Skin of body (tissue), 3 donors: ENCODE measurements at places on chromosomes 1 and 21.

GRCh38 chr1:208019257-208019656, 108.3 kb upstream of the CD34 start:
- no peak for DNase-seq

GRCh38 chr1:201014816-201015200, 8.7 kb downstream of the KIF21B start:
- DNase-seq, result no peak

DNA sequence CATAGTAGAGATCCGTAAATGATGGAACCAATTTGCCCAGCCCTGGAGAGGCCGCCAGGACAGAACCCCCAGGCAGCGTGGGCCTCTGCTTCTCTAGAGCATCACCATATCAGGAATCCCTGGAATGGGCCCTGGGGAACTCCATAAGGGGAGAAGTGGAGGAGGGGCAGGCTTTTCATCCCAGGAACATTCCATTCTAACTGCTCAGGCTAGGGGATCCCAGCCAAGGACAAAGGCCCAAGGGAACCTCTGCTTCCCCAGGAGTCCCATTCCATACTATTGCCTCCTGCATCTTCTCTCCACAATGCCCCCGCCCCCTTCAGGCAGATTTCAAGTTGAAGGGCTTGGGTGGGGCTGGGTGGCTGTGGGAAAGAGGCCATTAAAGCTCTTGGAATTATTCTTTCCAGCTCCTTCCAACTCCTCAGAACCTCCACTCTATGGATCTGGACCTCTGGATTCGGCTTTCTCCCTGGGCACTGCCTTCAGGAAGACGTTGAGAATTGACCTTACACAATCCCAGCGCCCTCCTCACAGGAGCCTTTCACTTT, 6.0 kb downstream of the TRNP1 start:
- DNase-seq, result peak; percentile 63

- no peak for DNase-seq
Observed at GRCh38 chr1:6464514-6464836, 1.5 kb downstream of the TNFRSF25 start.

- no peak for DNase-seq
Observed at GRCh38 chr21:33028287-33028670, 2.5 kb downstream of the OLIG2 start.

- no peak for DNase-seq
Observed at GRCh38 chr1:97898948-97899347, 21.9 kb downstream of the DPYD start.

DNA sequence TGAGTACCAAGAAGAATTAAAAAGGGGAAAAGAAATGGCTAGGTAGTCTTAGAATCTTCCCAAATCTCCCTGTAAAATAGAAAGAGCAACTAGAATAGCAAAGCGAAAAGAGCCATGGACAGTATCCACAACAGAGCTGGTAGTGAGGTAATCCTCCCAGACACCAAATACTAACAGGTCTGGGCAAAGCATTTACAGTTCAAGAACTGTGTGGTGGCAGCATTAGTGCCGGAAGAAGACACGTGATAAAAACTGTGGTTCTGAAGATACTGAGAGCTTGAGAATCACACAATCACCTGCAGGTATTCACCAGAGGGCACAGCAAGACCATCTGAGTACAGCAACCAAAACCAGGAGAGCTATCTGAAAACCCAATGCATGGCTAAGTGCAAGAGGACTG, 31.8 kb upstream of the OLIG2 start:
- no peak for DNase-seq

DNA sequence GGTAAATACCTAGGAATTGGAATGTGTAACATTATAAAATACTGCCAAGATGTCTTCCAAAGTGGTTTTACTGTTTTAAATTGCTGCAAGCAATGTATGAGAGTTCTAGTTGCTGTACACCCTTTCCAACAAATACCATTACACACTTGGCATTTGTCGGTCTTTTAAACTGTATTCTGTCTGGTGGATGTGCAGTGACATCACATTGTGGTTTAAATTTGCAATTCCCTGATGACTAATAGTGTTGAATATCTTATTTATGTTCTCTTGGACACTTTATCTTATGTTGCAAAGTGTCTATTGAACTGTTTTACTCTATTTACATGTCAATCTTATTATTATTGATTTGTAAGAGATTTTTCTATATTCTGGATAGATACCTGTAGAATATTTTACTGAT, 561.2 kb upstream of the B3GALT2 start:
- DNase-seq, result no peak

GRCh38 chr21:42160765-42161164, 58.2 kb upstream of the ABCG1 start:
- no peak for DNase-seq

- no peak for DNase-seq
Observed at GRCh38 chr1:96364576-96364975, 357.0 kb upstream of the PTBP2 start.

- DNase-seq, result peak; percentile 56
Observed at GRCh38 chr1:2314273-2314802, 77.0 kb downstream of the MORN1 start.

- no peak for DNase-seq
Observed at GRCh38 chr1:110593902-110594301, 12.3 kb downstream of the KCNA2 start.

DNA sequence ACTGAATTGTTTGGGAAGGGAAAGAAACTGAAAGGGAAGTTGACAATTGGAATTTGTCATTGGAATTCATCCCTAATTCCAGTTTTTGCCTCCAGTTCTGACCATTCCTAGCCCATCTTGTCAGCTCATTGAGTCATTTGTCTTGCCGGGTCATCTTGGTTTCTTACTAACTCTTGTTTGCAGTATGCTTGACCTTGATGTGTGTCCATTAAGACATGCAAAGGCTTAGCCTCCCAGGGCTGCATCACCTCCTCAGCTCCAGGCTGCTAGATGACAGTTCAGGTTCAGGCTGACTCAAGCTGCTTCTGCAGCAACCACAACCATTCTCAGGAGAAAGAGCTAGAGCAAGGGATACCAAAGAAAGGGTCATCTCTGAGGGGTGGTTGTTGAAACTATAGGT, 151.3 kb upstream of the PTGFR start:
- DNase-seq, result no peak

DNA sequence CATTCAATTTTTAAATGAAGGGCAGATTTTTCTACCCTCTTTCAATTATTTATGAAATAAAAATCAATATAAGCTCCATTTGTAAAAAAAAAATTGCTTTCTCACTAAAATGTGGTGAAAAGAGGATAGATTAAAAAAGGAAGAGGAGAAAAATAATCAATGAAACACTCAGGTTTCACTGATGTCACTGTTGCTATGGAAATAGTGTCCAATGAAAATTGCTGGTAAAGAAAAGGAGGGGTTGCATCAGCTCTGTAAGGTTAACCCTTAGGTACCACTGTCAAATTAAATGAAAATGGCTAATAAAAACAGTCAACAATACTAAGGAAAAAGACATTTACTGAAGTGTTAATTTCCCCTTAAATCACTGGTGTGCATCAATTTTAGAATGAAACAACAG, 91.6 kb upstream of the TTC39A start:
- peak; percentile 86 for DNase-seq

DNA sequence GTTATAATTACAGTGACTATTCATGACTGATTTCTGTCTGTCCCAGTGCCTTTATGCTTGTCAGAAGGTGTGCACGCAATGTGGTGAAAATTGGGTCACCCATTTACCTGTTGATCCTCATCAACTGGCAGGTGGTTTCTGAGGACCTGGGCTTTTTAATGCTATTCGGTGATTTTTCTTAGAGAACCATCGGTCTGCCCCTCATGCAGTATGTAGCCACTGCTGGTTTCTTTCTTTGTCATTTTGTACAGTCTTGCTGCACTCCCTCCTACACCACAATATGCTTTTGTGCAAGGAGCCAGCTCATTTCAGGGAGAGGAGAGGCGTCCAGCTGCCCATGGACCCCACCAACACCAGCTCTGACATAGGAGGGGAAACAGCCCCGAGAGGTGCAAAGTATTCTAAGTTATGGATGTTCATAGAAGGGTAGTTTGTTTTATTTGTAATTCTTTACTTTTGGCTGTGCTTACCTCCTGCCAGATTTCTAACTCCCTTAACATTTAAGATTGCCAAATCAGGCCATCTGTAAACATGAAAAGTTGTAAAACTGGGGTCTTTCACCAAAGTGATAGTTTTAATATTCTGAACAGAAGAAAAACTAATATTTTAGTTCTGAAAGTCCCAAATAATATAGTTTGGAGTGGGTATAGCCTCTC, 325.3 kb downstream of the PTBP2 start:
- peak; percentile 28 for DNase-seq

GRCh38 chr21:25487046-25487594, 120.2 kb downstream of the MRPL39 start:
- peak; percentile 49 for DNase-seq

- no peak for DNase-seq
Observed at GRCh38 chr1:186965847-186966246, 137.1 kb downstream of the PLA2G4A start.

- no peak for DNase-seq
Observed at GRCh38 chr1:111654839-111655238, 35.2 kb downstream of the RAP1A start.

GRCh38 chr1:210412240-210412639, 83.5 kb downstream of the HHAT start:
- DNase-seq, result no peak

DNA sequence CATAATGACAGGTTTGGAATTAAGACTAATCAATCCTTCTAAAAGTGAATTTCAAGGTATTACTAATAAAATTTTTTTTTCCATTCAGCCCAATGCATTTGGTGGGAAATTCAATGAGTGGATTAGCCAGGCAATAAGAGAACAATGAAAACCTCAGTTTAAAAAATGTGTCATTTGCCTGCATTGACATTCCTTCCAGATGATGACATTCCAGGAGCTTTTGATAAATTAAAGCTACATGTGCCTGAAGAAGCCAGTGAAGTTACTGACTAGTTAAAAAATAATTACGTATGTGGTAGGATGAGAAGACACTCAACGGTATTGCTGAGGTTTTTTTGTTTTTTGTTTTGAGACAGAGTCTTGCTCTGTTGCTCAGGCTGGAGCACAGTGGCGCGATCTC, 37.9 kb upstream of the RC3H1 start:
- DNase-seq, result no peak

GRCh38 chr1:92786111-92786901, 1.4 kb upstream of the EVI5 start:
- no peak for DNase-seq

- no peak for DNase-seq
Observed at GRCh38 chr1:216005916-216006315, 417.3 kb downstream of the USH2A start.

DNA sequence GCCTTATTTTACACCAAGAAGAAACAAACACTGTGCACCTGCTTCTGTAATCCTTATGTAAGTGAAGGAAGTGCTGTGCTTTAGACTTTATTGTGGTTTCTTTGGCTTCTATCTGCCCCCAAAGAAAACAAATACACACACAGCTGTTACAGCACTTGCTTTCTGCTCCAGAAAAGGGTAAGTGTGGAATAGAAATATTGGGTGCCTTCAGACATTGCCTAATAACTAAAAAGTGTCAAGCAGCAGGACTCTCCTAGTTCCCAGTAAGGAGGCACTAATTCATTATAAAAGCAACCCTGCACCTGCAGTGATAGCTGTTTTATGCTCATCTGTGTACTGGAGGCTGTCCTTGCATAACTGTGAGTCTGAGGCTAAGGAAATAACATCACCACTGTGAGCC, 23.4 kb upstream of the PRRX1 start:
- no peak for DNase-seq

DNA sequence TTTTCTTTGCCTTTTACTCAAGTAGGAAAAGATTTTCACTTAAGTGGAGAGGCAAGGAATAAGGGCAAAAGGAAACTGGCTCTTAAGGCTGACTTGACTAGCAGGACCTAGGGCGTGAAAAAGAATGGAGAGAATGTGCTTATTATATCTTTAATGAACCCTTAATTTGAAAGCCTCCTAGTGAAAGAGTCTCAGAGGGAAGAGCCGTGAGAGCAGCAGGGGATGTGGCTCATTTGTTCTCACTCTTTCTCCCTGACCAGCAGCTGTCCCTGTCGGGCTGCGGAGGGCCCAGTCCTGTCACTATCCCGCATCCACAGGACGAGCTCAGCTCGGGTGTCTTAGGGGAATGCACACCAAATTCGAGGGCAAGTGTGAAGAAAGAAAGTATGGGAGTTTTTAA, 180.1 kb downstream of the EDEM3 start:
- no peak for DNase-seq

DNA sequence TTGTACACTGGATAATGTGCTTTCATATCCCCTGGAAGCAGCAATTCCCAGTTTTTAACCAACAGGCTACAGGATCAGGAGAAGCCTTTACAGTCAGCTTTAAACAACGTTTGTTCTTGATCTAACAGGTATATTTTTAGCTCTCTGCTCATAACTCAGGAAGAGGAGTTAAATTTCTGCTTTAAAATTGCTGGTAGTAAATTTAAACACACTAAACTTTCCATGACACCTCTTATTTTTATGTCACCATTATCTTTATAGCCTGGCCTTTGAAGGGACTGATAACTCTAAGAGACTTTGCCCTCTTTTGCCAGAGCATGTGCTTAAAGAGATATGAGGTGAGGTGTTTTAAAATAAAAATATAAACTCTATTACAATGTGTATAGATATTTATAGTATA, 119.6 kb upstream of the BRINP3 start:
- no peak for DNase-seq

DNA sequence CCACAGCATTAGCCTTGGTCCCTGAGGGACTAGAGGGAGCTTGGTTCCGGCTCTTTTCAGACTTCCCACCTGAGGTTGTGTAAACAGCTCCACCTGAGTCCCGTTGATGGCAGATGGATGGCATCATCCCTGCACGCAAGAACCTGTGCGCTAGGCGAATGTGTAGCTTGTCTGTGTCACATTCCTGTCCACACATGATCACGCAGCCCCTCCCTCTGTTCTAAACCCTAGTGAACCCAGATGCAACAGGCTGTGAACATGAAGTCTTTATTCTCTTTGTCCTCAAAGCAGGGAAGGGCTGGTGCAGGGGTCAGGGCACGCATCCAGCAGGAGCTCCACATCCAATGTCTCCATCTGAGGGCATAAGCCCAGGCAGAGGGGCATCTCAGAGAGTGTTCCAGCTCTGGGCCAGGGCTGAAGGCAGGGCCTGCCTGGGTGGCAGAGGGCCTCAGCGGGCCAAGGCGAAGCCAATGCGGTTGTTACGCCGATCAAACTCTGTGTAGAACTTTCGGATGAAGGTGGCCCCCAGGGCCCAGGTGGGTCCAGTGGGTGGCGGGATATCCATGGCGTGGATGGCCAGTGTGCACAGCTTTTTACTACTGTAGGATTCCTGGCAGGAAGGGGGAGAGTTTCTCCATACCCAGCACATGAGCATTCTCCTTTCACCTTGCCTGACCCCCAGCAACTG, 2.9 kb upstream of the ETNK2 start:
- DNase-seq, result peak; percentile 6

- DNase-seq, result peak; percentile 45
Observed at GRCh38 chr1:209823143-209824041, 4.4 kb upstream of the UTP25 start.

GRCh38 chr1:18682375-18682774, 51.7 kb downstream of the PAX7 start:
- DNase-seq, result no peak

DNA sequence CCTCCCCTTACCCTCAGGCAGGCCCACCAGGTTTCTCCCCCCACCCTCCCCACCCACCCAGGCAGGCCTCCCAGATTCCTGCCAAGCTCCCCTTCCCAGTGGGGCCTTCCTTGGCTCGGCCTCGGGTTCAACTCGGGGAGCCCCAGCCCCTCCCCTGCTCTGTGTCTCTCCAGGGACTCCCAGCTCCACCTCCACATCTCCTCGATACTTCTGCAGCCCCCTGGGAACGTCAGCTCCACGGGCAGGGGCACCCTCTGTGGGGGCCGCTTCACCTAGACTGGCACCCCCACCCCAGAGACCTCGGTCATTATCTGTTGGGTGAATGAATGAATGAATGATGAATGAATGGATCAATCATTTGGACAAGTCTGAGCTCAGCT, 775 bp downstream of the MMEL1 start:
- DNase-seq, result no peak

- no peak for DNase-seq
Observed at GRCh38 chr1:168892931-168893330, 163.9 kb upstream of the DPT start.
